ENCODE measurements at places on chromosomes 1 and 21.

DNA sequence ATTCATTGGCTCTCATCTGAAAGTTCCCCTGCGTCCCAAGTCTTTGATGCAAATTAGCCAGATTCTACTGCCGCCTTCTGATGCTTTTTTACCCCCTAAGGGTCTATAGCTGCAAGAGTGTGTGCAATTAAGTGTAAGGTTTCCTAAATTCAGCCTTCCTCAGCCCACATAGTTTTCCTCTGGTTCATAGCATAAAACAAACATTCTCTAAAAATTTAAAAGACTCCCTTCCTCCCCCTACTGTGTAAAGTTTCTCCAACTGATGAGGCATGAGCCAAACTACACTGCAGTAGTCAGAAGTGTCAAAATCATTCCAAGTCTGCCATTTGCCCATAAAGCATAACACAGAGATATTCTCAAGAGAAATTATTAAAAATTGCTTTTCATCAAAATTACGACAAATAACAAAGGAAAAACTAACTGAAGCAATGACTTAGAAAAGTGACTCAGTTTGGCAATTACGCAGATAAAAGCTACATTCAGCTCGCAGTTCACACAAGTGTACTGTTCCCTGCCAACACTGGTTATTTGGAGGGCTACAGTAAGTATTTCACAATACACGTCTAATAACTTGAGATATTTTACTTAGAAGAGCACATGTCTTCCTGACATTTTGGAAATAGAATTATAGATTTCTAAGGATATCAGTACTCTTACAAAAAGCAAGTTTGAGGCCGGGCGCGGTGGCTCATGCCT, 15.4 kb downstream of the KCNH1 start:
- no peak for DNase-seq

DNA sequence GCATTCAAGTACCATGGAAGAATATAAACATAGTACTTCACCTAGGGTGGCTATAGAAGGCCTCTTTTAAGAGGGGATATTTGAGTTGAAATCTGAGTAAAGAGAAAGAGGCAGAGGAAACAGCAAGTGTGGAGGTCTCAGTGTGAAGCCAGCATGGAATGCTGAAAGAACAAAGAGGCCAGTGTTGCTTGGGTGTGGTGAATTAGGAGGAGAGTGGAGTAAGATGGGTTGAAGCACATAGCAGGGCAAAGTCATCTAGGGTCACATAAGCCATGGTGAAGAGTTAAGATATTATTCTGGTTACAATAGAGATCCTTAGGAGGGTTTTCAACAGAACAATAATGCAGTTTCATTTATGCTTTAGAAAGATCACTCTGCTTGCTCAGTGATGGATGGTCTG, 37.5 kb downstream of the C1orf141 start:
- no peak for DNase-seq

GRCh38 chr1:69739251-69739605, 171.5 kb downstream of the LRRC7 start:
- DNase-seq: no peak

GRCh38 chr1:185559684-185560331, 174.4 kb upstream of the HMCN1 start:
- peak; percentile 75 for DNase-seq

GRCh38 chr1:5269901-5270300, 615.5 kb downstream of the AJAP1 start:
- DNase-seq: no peak

DNA sequence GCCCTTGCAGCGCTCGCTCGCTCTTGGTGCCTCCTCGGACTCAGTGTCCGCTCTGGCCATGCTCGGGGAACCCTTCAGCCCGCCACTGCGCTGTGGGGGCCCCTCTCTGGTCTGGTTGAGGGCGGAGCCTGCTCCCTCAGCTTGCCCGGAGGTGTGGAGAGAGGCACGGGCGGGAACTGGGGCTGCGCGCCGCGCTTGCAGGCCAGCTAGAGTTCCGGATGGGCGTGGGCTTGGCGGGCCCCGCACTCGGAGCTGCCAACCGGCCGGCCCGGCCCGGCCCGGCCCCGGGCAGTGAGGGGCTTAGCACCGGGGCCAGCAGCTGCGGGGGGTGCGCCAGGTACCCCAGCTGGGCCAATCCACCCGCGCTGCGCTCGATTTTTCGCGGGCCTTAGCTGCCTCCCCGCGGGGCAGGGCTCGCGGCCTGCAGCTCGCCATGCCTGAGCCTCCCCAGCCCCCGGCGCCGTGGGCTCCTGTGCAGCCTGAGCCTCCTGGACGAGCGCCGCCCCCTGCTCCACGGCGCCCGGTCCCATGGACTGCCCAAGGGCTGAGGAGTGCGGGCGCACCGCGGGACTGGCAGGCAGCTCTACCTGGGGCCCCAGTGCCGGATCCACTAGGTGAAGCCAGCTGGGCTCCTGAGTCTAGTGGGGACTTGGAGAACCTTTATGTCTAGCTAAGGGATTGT, 217.0 kb upstream of the PKN2 start:
- DNase-seq: no peak

- peak; percentile 27 for DNase-seq
Observed at GRCh38 chr21:17514124-17514845, 1.4 kb downstream of the CXADR start.

All from Ammon's horn (tissue), 1 donor.